ENCODE measurements at places on chromosomes 2 and 18.

GRCh38 chr2:223554923-223555322 lies 47.2 kb downstream of the SCG2 start:
- no peak for DNase-seq

DNA sequence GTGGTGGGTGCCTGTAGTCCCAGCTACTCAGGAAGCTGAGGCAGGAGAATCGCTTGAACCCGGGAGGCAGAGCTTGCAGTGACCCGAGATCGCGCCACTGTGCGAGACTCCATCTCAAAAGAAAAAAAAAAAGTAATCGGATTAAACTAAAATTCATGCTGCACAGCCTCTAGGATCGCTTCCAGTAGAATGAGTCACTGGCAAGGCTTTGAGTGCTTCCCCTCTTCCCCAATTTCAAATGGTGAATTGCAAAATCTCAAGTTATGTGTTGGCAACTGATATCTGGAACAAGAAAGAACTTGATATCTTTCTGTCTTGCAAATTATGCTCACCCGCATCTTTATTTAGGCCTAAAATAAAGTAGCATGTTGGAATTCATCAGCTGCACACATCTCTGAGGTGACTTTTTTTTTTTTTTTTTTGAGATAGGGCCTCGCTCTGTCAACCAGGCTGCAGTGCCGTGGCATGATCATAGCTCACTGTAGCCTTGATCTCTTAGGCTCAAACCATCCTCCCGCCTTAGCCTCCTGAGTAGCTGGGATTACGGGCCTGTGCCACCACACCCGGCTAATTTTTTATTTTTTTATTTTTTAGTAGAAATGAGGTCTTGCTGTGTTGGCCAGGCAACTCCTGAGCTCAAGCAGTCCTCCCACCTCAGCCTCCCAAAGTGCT lies 12.7 kb downstream of the TTC39C start:
- DNase-seq: no peak

DNA sequence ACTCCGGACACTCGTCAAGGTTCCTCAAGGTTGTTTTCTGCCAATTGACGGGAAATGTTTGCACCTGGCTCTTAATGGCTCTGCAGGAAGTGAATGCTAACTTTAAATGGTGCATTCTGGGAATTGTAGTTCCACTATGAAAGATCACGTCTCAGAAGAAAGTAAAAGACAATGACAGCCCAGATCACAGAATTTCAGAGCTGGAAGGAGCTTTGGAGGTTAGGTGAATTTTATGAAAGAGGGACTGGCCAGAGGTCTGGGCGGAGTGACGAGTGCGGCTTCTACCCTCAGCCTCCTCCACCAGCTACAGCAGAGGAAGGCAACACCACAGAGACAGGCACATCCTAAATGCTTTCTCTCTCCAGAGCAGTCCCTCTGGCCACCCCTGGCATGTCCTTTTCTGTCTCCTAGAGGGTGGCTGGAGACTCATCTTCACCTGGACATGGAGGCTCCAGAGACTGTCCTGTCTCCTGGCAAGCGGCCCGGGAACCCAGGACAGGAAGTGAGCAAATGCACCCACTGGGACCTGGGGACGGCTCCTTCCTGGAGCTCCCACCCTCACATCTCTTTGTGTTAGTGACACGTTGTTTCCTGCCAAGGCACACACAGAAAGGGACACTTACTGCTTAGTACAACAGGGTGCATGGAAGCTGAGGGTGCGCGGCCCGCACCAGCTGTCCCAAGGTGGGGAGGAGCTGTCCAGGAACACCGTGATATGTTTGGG lies 19.4 kb downstream of the THAP4 start:
- DNase-seq: no peak

- DNase-seq: no peak
Observed at GRCh38 chr18:65790604-65791003, 39.8 kb downstream of the CDH7 start.

DNA sequence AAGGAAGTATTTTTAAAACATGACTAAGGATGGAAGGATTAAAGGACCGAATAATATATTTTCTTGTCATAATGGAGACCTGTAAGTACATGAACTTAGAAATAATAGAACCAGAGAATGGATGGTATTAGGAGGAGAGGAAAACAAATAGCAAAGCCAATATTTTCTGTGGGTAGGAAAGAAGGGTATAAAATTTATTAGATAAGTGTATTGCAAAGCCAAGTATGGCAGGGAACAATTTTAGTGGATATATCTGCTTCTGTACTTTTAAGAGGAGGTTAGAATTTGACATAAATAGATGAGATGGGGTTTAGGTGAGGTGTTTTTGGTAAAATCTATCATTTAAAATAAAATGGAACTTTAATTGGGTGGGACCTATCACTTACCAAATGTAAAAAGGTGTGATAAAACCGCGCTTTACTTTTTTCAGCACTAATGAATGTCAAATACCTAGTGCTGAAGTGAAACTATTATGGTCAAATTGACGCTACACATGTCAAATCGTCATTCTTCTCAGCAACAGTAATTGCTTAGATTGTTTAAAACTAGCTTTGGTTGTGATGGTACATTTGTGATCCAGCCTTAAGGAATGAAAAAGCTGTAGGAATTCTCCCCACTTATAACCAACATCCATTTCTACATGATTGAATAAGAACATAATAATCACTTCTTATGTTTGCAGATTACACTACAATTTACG lies 78.1 kb upstream of the ZEB2 start:
- DNase-seq: no peak

- DNase-seq: no peak
Observed at GRCh38 chr2:30272761-30273573, 41.6 kb downstream of the LBH start.

DNA sequence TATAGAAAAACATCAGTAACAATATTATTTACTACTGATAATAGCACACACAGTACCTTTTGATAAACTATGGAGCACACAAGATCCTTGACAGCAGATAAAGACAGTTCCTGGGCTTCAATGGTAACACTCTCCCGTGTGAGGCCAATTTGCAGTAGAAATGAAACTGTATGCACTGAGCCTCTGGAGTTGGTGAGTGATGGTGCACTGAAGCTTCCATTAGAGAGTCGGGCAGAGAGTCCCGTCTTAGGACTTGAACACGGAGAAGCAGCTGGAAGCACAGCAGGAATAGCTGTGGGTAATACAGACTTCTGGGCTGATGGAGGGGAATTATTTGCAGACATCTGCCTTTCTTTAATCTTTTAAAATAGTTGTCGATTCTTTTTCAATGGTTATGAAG lies 8.5 kb downstream of the PRKD3 start:
- DNase-seq: no peak

DNA sequence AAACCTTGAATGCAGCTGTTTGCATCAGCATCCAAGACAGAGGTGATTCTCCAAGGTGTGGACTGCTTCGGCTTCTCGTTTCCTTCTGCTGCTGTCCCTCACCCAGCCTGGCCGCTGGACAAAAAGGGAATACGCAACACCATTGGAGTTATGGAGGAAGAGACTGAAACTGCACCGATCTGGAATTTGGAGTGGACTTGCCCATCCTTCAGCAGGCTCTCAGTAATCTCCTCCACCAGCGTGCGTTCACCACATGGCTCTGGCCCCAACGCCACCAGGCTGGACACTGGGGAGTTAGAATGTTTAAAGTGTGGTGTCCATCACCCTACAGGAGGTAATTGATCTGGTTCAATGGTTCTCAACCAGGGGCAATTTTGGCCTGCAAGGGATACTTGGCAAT lies 41.4 kb upstream of the ID2 start:
- no peak for DNase-seq

DNA sequence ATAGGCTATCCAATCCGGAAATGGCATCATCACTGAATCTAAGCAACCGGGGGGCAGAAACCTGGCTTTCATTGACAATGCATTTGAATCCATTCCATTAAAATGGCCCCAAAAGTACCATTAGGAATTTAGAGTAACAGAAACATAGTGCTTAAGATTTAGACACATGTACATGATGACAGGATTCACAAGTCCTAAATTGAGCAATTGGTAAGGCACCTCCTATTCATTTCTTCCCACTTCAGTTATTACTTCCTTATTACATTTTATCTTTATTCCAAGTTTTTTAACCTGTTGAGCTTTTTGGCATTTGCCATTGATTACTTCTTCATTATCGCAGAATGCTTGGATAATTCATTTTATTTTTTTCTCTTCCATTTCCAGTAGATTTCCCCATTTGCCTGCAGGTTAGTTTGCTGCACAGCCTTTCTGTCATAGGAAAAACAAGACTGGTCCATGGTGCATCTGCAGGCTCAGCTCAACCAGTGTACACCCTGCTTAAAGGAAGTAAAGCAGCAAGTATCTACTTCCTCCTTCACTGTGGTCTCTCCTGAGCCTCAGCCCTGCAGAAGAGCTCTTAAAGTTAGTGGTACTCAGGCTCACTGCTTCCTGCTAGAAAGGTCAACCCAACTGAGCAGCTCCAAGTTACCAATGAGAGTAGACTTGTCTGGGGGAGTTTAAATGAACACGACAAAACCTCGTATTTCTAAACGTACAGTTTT lies 89.2 kb downstream of the DOCK10 start:
- DNase-seq: no peak

DNA sequence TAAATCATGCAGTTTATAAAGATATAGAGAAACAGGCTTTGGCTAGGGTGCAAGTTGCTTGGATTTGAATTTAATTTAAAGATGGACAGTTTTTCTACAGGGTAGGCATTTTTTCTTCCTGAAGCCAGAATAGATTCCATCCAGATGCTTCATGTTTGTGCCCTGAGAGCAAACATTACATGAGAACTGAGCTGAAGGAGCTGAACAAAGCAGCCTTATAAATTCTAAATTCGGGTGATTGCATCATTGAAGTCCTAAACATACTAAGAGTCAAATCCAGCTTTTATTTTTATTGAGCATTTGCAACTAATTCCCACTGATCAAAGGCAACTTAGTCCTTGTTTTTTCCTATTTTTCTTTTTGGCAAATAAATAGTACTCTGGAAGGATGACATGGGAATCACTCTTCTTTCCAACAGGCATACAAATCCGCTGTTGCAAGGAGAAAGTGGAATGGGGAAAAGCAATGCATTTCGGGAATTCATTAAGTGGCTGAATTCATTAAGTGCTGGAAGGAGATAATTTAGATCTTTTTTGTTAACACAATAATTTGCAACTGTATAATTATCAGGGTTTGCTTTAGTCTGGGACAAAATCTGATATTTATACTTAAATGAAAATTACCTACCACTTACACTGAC lies 828.0 kb downstream of the SLC4A3 start:
- DNase-seq: no peak

DNA sequence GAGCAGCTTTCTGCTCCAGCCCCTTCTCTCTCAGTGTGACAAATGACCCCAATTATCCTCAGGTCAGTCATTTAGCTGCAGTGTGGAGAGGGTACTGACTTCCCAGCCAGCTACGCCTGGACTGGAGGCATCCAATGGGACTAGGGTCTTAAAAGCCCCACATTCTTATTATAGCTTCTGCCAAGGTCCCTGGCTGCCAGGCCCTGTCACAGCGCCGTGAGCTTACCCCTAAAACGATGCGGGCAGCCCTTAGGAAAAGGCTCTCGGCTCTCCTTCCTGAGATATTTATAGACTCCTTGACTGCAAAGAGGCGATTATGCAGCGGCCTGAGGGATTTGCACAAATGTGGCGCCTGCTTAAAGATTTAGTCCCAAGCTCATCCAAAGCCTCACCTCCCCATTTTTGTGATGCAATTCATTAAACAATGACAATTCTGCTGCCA lies 69.2 kb upstream of the EDAR start:
- no peak for DNase-seq

DNA sequence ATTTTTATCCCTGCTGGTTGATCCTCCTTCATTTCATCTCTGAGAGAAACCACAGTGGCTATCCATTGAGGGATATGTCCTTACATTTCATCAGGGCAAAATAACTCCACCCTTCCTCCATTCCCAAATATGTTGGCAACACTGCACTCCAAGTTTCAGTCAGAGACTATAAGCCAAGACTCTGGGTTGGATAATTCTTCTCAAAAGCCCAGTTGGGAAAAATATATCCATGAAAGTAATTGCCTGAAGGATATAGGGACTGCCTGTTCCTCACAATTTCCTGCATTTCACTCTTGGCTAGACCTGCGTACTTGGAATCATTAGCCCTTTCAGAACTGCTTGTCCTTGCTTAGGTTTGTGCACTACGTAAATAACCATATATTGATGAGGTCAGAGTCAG lies 27.9 kb upstream of the EPB41L3 start:
- DNase-seq: no peak

- DNase-seq: no peak
Observed at GRCh38 chr2:5846881-5847280, 154.7 kb downstream of the SOX11 start.

DNA sequence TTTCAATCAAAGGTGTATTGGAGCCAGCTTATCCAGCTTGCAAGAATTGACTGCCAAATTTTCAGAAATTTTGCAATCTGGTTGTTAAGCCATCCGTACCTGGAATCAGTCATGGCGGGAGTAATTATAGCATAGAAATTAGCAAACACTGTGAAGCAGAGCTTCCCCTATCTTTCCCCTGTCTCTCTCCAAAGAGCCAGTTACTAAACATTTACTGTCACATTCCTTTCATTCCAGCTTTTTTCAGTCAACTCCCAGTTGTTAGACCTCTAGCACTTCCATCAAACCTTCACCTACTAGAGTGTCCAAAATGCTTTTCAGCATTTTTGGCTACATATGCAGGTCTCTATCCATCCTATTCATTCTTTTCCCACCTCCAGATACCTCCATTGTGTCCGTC lies 137.4 kb downstream of the MC4R start:
- no peak for DNase-seq

DNA sequence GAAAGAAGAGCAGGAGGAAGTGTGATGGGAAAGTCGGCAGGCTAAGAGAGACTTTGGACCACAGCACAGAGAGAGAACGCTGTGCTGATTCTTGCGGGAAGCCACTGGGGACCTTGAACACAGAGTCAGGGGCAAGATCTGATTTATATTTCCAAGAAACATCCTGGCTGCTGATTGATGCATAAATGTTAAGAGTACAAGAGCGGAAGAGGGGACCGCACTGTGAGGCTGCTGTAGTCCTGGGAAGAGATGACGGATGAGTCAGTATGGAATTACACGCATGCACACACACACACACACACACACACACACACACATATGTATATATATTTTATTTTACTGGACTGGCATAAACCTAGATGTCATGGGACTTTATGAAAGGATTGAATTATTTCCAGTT lies 865.6 kb upstream of the ID2 start:
- DNase-seq: no peak

- no peak for DNase-seq
Observed at GRCh38 chr2:181197140-181197760, 216.8 kb downstream of the UBE2E3 start.

- no peak for DNase-seq
Observed at GRCh38 chr2:74768401-74768914, 65.5 kb upstream of the HK2 start.

Measured in stimulated activated CD8-positive, alpha-beta memory T cell treated with anti-CD3 and anti-CD28 coated beads, Interleukin-2, amount 100 ng/mL, for 1 hour (primary cell).